Hippocampal formation (tissue), 2 donors: ENCODE measurements at places on chromosomes 2 and 18.

GRCh38 chr2:189608795-189609422, 28.3 kb upstream of the SLC40A1 start:
- DNase-seq: no peak

GRCh38 chr2:105575499-105576025, 169.2 kb upstream of the NCK2 start:
- DNase-seq: no peak

GRCh38 chr18:13381331-13381730, 162.8 kb downstream of the LDLRAD4 start:
- DNase-seq: no peak

GRCh38 chr2:237885931-237886684, 26.7 kb downstream of the RAMP1 start:
- no peak for DNase-seq

- DNase-seq: no peak
Measured at GRCh38 chr2:128640166-128640844, 321.6 kb upstream of the HS6ST1 start.

DNA sequence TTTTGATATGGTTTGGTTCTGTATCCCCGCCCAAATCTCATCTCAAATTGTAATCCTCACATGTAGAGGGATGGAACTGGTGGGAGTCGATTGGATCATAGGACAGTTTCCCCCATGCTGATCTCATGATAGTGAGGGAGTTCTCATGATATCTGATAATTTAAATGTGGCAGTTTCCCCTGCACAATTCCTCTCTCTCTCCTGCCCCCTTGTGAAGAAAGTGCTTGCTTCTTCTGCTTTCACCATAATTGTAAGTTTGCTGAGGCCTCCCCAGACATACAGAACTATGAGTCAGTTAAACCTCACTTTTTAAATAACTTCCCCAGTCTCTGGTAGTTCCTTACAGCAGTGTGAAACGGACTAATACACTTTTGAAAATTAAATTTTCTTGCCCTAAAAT, 12.3 kb upstream of the KCNJ3 start:
- no peak for DNase-seq

GRCh38 chr2:6183226-6183625, 491.0 kb downstream of the SOX11 start:
- DNase-seq: no peak

GRCh38 chr2:86372641-86373502, 35.4 kb upstream of the REEP1 start:
- DNase-seq: peak; percentile 5

DNA sequence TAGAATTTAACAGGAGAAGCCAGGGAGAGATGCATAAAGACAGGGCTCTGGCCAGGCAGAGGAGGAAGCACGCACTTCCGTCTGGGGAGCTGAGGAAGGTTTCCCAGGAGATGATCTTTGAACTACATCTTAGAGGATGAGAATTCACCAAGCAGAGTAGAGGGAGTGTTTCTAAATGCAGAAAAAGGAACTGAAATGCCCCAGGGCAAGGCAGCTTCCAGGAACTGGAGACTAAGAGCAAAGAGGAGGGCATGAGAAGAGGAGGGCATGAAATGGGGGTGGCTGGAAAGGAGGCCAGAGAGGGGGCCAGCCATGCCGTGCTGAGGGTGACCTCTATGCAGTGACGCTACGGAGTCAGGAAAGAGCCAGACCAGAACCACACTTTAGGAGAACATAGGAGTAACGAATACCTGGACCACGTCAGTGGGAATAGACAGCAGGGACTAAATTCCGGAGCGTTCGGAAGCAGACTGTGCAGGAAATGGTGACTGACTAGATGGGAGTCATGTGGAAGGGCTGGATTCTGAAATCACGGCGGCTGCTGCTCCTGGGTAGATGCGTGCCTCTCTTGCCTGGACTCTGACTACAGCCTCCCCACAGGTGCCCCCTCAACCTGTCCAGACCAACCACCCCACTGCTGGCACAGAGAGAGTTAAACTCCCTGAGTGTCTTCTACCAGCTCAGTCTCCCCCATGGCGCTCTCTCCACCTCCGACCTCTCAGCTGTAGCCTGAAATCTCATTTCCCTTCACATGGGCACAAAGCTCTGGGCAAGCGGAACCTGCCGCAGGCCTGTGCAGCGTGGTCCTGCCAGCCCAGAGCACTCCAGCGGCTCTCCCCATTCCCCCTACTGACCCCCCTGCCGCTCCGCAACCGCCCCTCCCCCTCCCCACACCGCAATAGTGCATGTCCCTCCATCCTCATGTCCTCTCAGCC, 87.0 kb upstream of the RTN4 start:
- peak; percentile 67 for DNase-seq

- no peak for DNase-seq
Measured at GRCh38 chr2:9471206-9471605, 3.1 kb upstream of the IAH1 start.

DNA sequence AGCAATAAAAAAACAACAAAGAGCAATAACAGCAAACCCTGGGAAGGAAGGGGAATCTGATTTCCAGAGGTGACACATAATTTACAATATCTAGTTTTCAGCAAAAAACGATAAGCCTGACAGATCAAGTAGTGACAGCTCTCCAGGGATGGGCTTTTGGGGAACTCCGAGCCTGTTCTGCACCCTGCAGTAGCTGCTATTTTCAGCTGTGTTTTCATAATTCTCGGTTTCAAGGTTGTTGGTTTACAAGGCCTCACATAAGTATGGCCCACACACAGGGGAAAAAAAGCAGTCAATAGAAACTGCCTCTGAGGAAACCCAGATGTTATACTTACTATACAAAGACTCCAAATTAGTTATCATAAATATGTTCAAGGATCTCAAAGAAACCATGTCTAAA, 67.7 kb upstream of the CTLA4 start:
- DNase-seq: no peak

GRCh38 chr2:209685963-209686362, 85.7 kb upstream of the UNC80 start:
- no peak for DNase-seq
